ENCODE measurements at places on chromosomes 7 and 10.

DNA sequence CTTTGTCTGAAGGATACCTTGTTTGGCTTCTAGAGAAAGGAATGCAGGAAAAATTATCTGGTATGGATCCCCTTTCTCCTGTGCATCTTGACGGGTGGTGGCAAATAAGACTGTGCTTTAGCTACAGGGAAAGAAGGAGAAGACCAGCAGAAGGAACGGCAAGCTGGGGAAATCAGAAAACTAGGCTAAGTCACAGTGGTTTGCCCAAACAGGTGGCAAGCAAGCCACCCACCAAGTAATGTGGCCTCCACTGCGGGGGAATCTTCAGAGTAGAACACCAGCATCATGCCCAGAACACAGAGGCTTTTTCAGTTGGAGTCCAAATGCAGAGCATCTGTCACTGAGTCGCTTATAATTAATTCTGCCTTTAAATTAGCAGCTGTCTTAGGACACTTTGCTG is 282.8 kb downstream of the PHF14 start:
- no peak for DNase-seq

GRCh38 chr10:6120691-6121090 is 31.9 kb downstream of the RBM17 start:
- no peak for DNase-seq

DNA sequence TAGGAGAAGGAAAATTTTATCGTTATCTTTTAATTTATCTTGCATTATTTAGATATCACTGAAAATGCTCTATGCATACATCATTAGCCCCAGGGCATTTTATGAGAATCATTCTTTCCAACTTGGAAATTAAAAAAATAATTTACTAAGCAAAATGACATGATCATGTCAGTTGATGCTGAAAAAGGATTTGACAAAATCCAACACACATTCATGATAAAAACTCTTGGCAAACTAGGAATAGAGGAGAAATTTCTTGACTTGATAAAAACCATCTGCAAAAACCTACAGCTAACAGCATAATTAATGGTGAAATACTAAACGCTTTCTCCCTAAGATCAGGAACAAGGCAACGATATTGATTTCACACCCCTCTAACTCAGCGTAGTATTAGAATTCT is 40.2 kb upstream of the RSU1 start:
- DNase-seq, result no peak

DNA sequence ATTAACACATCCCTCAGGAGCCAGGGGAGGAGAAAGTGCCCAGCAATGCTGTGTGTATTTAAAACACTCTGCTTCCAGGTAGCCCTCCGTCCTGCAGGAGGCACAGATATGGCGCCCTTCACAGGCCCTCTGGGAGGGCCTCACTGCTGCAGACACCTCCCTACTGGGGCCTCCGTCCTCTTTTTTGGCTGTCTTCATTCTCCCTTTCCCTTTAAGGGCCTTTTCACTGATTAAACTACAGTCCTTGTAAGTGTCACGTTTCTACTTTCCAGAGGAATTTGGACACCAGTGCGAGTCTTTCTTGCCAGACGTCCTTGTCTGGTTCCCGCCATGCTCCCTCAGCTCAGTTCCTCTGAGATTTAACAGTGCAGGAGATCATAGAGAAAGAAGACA is 39.7 kb upstream of the MKRN1 start:
- DNase-seq, result no peak

- no peak for DNase-seq
Measured at GRCh38 chr7:73418113-73418703, 15.4 kb upstream of the FZD9 start.

- DNase-seq, result no peak
Measured at GRCh38 chr10:96290368-96291133, 13.7 kb upstream of the DNTT start.

DNA sequence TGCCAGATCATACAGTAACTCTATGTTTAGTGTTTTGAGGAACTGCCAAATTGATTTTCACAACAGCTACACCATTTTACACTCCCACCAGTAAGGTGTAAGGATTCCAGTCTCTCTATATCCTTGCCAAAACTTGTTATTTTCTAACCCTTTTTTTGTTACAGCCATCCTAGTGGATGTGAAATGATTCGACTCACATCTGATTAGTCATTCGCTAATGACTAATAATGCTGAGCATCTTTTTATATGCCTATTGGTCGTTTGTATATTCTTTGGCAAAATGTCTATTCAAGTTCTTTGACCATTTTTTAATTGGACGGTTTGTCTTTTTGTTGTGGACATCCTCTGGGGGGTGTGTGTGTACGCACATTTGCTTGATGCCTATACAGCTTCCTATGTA is 142.8 kb downstream of the DGKB start:
- DNase-seq, result no peak

DNA sequence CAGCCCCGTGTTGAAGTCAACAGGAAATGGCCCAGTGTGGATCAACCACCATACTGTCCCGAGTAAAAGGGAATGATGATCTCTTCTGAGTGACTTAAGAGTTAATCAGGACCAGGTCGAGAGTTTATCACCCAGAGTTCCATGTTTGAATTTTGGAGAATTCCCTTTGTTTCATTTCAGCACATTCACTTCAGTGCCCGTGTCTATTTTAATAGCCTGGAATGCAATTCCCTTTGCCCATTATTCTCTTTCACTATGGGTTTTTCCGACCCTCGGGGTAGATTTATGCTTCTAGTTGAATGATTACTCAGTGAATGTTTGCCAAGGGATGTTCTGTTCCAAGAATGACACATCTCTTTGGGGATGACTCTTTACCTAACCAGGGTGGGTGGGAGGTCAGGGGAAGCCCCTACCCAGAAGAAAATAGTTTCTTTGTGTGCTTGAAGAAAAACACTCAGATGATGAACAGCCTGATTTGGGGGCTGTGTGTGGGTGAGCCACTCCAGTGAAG is 594.9 kb downstream of the INHBA start:
- DNase-seq, result peak; percentile 70

GRCh38 chr7:158043551-158044481 is 543.8 kb downstream of the PTPRN2 start:
- no peak for DNase-seq

DNA sequence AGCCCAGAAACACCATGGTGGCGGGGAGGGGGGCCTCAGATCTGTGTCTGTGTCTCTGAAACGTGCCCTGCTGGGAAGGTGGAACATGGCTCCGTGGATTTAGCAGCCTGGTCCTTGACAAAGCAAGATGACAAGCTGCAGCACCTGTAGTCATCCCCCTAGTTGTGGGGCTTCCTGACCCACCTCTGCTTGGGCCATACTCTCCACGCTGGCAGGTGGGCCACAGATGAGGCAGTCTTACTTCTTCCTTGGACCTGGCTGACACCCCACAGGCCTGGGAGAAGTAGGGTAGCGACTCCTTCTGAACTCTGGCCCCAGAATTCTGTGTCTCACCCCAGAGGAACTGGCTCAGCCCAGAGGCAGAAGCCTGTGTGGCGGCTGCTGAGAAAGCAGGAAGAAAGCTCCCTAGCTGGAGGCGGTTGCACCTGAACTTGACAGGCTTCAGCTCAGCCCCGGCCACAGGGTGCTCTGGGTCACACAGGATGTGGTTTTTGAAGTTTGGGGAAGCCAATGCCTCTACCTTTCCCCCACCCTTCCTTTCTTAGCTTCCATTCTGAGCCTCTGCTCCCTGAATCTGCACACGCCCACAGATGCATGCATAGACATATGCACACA is 113.9 kb downstream of the ABLIM1 start:
- DNase-seq, result no peak

- no peak for DNase-seq
Measured at GRCh38 chr7:46288861-46289260, 367.8 kb upstream of the IGFBP3 start.

DNA sequence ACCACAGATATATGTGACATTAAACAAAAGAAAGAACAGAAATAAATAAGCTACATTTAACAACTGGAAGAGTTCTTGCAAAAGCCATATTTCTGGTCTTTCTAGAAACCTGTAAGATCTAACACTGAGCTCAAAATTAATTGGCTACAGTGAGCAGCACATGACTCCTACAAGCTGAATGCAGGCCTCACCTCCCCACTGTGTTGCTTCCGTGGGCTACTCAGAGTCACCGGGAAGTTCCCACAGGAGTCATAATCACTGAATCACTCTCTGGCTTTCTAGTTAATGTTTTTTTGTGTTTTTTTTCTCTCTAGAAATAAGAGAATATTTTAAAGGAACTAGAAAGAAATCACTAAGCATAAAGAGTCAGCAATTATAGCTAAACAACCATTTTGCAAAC is 10.2 kb upstream of the MRPS24 start:
- DNase-seq, result peak; percentile 60

DNA sequence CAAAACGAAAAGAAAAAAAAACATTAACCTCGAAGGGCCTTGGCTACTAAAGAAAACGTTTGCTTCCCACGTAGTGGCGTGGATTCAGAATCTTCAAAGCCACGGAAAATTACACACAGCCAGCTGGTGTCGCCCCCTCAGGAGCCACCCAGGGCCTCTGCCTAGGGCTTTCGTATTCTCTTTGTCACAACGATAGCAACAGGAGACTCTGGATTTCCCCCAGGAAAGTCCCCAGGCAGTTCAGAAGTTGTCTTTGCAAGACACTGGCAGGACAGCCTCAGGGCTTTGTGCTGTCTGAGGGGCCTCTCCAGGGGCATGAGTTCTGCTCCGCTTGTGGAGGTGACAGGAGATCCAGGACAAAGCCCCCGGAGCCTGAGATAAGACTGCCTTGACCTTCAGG is 150.2 kb upstream of the INSYN2A start:
- no peak for DNase-seq

GRCh38 chr7:135888740-135889139 is 88.4 kb downstream of the MTPN start:
- peak; percentile 34 for DNase-seq

DNA sequence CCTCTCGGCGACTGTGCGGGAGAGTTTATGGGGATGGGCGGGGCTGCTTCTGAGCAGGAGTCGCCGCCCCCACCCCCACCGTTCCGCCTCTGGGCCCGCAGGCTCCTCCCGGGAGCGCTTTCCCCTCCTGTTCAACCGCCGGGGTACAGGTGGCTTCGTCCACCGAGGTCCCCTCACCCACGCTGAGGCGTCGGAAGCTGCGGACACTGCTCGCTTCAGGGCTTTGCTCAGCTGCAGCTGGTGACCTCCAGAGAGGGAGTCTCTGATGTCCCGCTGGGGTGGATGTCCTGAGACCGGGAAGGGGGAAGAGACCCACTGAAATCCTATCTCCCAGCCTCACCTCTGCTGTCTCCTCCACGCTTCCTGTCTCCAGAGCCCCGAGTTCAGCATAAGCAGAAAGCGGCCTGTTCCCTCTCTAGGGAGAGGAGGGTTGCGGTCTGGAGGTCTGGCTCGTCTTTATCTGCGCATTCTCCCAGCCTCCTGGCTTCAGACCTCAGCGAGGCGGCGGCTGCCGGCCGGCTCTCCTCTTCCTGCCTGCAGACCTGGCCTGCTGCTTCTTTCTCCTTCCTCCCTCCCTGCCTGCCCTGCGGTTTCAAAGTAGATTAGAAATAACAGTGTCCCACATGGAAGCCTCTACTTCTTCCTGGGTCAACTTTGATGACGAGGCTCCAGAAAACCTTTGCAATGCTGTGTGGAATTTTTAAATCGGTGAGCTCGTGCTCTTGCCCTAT is 1.8 kb downstream of the CYP2E1 start:
- peak; percentile 2 for DNase-seq

- DNase-seq, result no peak
Measured at GRCh38 chr10:116744163-116744753, 1.9 kb upstream of the HSPA12A start.

- DNase-seq, result no peak
Measured at GRCh38 chr10:85920311-85920710, 446.3 kb downstream of the GRID1 start.

Measured in fibroblast of skin of abdomen (primary cell).